ENCODE measurements at places on chromosomes 12 and 14.

- DNase-seq, result no peak
These were observed 15.7 kb upstream of the ESPL1 start for GRCh38 chr12:53252349-53252916.

DNA sequence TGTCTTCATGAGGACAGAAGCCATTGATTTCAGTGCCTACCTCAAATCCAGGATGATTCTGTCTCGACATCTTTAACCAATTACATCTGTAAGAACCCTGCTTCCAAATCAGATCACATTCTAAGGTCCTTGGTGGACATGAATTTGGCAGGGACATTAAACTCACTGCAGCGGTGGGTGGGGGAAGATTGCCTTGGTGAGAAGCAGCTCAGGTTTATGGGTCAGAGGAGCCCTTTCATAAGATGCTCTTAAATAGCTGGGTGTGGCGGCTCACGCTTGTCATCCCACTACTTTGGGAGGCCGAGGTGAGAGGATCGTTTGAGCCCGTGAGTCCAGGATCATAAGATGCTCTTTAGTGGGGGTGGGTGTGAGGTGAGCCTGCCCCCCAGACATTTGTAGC is 42.9 kb downstream of the ELK3 start:
- DNase-seq, result no peak

DNA sequence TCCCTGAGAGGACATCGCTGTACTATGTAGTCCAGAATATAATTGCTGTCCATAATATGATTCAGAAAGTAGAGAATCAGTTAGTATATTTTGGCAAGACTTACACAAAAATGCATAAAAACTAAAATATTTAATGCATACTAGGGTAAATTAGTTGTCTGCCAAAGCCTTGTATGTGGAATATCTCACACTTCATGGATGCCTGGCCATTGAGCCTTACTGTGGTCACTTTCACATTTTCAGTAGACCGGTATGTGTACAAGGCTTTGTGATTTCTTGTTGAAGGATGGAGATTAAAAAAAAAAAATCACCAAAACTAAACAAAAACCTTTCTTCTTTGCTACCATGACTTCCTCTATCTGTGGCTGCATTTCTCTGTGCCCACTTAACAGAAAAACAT is 197.3 kb upstream of the DDHD1 start:
- DNase-seq, result no peak

DNA sequence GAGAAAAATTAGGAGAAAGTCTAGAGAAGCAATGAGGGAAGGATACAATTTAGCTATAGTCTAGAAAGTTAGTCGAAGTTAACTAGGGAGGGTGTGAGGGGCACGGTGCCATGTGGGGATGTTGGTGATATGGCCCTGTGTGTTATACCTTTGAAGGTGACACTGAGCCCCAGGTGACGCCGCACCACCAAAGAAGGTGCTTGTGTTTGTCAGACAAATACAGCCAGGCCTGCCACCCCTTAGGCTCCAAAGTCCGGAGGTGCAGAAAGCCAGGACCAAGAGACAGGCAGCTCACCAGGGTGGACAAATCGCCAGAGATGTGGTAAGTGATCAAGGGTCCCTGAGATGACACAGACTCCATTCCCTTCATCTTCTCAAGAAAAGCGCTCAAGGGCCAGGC is 1.1 kb downstream of the C1S start:
- no peak for DNase-seq

DNA sequence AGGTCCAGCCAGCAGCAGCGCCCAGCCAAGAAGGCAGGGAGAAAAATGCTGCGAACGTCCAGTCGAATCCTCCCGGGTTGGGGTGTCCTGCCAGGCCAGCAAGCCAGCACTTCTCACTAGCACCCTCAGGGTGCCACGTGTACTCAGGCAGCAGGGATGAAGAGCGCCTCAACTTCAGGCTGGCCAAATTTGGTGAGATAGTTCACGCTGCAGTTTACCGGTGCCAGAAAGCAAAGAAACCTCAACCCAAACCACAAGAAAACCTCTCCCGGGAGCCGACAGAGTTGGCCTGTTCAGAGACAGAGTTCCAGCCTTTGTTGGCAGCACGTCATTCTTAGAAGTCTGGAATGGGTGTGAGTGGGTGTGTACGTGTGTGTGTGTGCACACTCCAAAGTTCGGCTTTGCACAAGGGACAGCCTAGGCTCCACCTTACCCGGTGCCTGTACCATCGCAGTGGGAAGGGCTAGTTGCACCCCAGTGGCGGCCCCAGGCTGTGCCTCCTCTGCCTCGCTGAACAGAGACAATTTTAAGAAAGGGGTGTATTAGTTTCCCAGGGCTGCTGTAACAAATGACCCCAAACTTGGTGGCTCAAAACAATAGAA is 42.1 kb downstream of the ELK3 start:
- DNase-seq, result no peak

- no peak for DNase-seq
These were observed 29.5 kb downstream of the MEG3 start for GRCh38 chr14:100855256-100855930.

DNA sequence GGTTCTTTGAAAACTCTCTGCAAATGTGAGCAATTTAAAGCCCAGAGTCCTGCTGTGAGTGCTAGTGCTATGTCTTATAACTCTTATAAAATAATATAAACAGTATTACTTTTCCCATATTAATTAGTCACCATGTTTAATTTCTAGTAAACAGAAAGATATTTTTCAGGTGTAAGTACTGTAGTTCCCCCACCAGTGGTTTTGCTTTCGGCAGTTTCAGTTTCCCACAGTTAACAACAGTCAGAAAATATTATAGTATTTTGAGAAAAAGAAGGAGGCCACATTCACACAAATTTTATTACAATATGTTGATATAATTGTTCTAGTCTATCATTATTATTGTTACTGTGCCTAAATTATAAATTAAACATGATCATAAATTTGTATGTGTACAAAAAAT is 800.5 kb downstream of the LRFN5 start:
- no peak for DNase-seq

- no peak for DNase-seq
These were observed 148.3 kb downstream of the PHLDA1 start for GRCh38 chr12:75883241-75883640.

- no peak for DNase-seq
These were observed 7.5 kb downstream of the UTP20 start for GRCh38 chr12:101287357-101287756.

GRCh38 chr12:58105225-58106119 is 164.1 kb downstream of the ATP23 start:
- no peak for DNase-seq

All from stimulated activated CD4-positive, alpha-beta T cell treated with anti-CD3 and anti-CD28 coated beads, Interleukin-2, amount 100 ng/mL, for 4 hours (primary cell).